Smooth muscle cell of bladder (primary cell): ENCODE measurements at places on chromosomes 4 and X. TPM values are rescaled to one million over a fixed set of nuclear protein-coding genes. Genes with fewer than 3 reads are reported as not detected.

The MAGEC1 gene
- total RNA-seq, result under 0.01 TPM in 1 of 2 replicates, not detected in the other

The HDX gene
- total RNA-seq, result 3.5 and 5.7 TPM in 2 replicates

The TSPYL2 gene
- 23.7 and 24.7 TPM in 2 replicates for total RNA-seq

The PCDH18 gene
- total RNA-seq, result 70.4 and 100 TPM in 2 replicates

The CCKAR gene
- 0.28 and 0.57 TPM in 2 replicates for total RNA-seq

The EDA gene
- 0.14 and 0.18 TPM in 2 replicates for total RNA-seq

The PLAC8 gene
- total RNA-seq, result under 0.01 and 0.28 TPM in 2 replicates

The KCND1 gene
- 0.28 and 1.0 TPM in 2 replicates for total RNA-seq

The TEX13D gene
- total RNA-seq, result not detected in 2 replicates

The GYPB gene
- total RNA-seq, result not detected in 2 replicates

The MID1 gene
- 9.1 and 10.8 TPM in 2 replicates for total RNA-seq

The SEPSECS gene
- 6.5 and 7.0 TPM in 2 replicates for total RNA-seq

The FGF5 gene
- total RNA-seq, result 2.1 and 2.3 TPM in 2 replicates

The CXCL8 gene
- total RNA-seq, result 29.5 and 107 TPM in 2 replicates

The DRP2 gene
- total RNA-seq, result 0.57 and 0.74 TPM in 2 replicates

The ALB gene
- 0.09 and 0.14 TPM in 2 replicates for total RNA-seq

The CT55 gene
- not detected in 2 replicates for total RNA-seq

The SRD5A3 gene
- total RNA-seq, result 4.3 and 6.2 TPM in 2 replicates

The DMP1 gene
- not detected in 2 replicates for total RNA-seq

The ACE2 gene
- total RNA-seq, result under 0.01 and 0.09 TPM in 2 replicates

The PGAM4 gene
- total RNA-seq, result not detected in 2 replicates

The TASL gene
- total RNA-seq, result not detected in 2 replicates

The TLR1 gene
- 0.85 and 0.92 TPM in 2 replicates for total RNA-seq

The NLGN3 gene
- under 0.01 and 0.18 TPM in 2 replicates for total RNA-seq

The NAP1L5 gene
- 8.2 and 9.8 TPM in 2 replicates for total RNA-seq

The FGF16 gene
- total RNA-seq, result under 0.01 and 0.09 TPM in 2 replicates

The JADE3 gene
- total RNA-seq, result 2.7 and 5.1 TPM in 2 replicates

The MAP3K15 gene
- 0.09 TPM in 1 of 2 replicates, not detected in the other for total RNA-seq
